ENCODE measurements at places on chromosomes 7 and 10.

- DNase-seq = no peak
Observed at GRCh38 chr10:85926986-85927385, 439.6 kb downstream of the GRID1 start.

GRCh38 chr10:109978481-109978880 lies 29.3 kb upstream of the ADD3 start:
- DNase-seq = peak; percentile 32

DNA sequence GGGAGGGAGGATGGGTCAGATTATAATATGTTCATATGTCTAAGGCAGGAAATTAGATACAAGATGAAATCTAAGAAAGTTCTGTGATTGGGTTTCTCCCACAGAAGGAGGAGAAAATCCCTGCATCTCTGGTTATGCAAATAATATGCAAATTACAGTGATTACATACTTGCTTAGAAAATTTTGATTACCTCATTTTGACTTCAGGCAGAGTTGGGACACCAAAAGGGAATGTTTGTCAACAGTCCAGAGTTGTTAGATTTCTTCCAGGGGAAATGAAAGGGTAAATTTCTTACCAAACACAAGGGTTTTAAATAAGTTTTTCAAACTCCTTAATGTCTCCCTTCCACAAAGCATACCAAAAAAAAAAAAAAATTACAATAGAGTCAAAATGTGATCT lies 101.4 kb upstream of the STEAP1B start:
- DNase-seq = no peak

- no peak for DNase-seq
Observed at GRCh38 chr10:77256346-77256745, 381.3 kb downstream of the KCNMA1 start.

GRCh38 chr10:49540056-49540797 lies 1.3 kb upstream of the ERCC6 start:
- no peak for DNase-seq

GRCh38 chr7:47405286-47405904 lies 176.5 kb downstream of the TNS3 start:
- no peak for DNase-seq

- DNase-seq = no peak
Observed at GRCh38 chr7:112596260-112596659, 115.5 kb downstream of the LSMEM1 start.

DNA sequence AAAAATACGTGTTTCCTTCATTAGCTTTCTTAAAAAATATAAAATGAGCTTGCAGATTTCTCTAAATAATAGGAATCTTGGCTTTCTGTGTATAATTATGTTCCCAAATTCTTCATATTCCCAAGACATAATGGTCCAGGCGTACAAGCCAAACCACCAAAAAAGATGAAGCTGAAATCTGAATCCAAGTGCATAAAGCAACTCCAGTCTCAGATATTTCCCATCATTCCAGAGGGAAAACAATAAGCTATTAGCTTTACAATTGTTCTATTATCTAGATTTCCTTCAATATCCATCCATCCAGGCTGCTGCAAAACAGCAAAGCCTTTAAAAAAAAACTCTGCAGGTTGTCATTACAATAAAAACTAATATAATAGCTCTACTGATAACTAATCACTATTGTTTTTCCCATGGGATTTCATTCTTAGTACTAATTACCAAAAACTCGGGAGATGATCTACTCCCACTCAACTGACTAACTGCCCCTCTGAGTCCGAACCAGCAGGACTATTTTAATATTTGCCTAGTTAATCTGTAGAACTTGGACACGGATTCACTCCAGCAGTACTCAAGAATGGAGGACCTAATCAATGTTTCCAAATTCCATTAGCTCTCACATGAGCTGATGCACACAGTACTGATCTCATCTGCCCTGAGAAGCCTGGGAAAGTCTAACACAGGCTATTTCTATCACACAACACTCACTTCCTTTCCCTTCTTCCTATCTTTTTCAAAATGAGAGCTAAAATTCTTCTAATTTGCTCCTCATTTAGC lies 108.9 kb upstream of the ASAH2 start:
- DNase-seq = no peak

DNA sequence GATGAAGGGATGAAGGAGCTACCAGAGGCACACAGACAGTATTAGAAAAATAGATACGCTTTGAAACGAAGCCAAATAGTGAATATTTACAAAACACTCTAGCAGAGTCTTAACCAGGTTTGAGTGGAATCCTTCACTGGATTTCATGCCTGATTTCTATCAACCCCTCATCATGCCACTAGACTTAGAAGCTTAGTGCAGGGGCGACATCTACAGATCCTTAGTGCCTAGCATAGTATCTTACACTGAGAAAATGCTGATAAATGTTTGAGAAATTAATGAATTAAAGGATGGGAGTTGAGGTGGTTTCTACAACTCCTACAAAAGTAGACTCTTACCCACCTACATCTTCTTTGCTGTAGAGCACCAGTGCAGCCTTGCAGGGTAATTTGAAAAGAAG lies 54.7 kb upstream of the CCNJ start:
- no peak for DNase-seq

DNA sequence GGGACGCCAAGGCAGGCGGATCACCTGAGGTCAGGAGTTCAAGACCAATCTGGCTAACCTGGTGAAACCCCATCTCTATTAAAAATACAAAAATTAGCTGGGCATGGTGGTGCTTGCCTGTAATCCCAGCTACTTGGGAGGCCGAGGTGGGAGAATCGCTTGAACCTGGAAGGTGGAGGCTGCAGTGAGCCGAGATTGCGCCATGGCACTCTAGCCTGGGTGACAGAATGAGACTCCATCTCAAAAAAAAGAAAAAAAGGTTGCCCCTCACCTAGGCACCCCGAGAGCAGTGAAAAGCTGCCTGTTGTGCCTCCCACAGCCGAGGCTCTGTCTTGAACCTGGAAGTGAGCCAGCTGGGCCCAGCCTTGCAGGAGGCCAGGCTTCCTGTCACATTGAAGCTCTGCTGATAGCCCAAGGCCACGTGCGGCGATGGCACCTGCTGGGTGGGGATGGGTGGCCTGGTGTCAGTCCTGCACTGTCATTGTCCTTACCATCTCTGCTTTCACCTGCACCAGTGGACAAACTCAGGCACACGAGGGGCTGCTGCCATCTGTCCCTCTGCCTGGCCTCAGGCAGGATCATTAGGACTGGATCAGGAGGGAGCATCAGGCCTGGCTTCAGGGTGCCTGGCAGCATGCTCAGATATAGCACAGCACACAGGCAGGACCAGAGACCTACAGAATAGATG lies 37.8 kb downstream of the DNAJB12 start:
- no peak for DNase-seq

GRCh38 chr10:88482220-88482619 lies 100.9 kb downstream of the RNLS start:
- DNase-seq = no peak

DNA sequence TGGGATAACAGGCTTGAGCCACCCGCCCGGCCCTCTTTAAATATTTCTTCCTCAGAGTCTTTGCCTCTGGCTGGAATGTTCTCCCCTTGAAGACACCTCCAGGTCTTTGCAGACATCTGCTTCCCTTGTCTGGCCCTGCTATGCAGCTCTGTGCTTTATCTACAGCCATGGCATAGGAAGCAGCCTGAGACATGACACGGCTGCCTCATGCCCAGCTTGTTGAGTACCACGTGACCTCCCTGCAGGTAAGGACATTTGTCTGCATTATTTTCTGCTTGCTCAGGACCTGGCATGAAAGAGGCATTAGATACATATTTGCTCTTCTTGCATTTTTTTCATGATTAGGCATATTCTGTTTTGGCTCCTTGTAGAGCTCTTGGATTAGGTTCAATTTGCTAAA lies 113.8 kb upstream of the KLF6 start:
- DNase-seq = no peak

DNA sequence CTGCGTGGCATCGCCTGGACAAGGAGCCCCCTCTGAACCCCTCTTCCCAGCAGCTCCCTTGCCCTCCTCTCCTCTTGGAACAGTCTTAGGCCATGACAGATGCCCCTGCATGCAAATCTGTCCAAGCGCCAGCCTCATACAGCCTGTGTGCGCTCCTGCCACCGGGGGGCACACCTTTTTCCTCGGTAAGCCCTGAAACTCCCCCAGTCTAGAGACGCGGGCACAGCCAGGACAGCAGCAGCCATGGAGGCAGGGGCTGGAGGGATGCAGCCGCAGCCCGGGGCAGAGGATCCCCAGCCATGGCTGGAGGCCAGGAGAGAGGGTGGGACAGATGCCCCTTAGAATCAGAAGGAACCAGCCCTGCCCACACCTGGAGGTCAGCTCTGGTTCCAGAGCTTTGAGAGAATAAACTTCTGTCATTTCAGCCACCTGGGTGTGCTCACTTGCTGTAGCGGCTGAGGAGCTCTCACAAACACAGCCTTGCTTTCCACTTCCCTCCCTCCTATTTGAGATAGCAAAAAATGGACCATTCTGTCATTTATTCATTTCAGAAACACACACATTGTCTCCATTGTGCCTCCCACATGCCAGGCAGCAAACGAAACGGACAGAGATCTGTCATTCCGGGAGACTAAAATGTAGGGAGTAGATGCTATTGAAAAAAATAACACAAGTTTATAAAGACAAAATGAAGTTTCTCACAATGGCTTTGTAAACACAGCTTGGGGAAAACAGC lies 241.5 kb downstream of the WDR37 start:
- no peak for DNase-seq

DNA sequence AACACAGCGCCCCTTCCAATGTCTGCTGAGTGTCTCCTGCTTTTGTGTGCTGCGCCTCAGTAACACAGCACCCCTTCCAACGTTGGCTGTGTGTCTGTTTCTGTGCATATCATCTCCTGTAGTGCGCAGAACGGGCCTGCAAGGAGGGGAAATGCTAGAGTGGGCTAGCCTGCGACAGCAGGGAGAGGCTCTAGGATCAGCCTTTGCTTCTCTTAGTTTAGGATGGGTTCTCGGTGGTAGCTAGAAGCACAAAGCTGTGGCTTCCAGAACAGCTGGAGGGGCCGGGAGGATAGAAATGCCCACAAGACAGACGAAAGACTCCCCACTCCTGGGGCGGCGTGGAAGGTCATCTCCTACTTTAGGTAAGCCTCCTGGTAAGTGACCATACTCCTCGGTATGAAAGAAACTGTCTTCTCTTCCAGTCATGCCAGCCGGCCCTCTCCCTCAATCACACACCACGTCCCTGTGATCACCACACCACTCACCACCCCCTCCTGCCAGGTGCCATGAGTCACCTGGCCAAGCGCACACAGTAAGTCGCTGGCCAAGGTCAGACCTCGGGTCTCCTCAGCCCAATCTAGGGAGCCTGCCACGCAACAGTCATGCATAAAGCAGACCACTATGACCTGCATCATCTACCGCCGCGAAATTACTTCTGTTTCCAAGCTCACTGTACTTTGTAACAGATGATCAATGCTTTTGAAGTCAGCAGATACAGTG lies 4.8 kb downstream of the PITRM1 start:
- no peak for DNase-seq

DNA sequence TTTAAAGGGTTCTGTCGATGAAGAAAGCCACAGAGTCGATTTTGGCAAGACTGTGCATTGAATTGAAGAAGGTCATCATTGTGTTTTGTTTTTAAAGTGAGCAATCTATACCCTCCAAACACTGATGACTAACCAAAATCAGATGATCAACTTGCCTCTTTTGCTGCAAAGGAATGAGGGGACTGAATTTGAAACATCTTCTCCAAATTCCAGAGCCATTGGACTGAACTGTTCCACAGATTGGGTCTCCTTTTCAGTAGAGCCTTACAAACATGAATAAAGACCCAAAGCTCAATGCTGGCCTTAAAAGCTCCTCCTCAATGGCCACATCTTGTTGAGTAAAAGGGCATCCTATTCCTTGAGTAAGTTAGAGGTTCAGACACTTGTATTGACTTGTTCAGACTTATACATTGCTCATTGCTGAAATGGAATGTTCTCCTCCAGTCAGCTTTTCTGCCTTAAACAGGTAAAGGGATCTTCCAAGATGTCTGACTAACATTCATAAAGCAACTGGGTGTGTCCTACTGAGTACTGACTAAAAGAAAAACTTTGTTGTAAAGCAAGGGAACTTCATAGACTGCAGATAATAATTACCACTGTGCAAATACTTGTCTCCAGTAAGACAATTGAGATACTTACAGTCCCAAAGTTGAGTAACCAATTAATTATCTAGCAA lies 630.6 kb downstream of the KCNMA1 start:
- no peak for DNase-seq

DNA sequence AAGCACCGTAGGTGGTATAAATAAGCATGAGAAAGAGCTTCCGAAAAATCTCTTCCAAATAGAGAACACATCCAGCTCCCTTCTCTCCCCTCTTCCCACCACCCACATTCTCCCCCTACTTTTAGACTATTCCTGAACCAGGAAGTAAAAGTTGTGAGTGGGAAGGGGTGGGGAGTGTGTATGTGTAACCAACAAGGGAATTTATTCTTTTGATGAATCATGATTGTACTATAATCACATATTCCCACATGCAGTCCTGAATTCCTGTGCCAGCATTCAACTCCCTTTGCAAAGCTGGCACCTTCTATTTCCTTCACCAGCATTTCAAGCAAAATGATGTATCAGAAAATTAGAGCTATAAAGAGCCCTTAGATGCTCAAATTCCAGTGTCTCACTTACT lies 230.6 kb upstream of the CHRM2 start:
- no peak for DNase-seq

- DNase-seq = no peak
Observed at GRCh38 chr10:22454634-22455033, 109.3 kb downstream of the SPAG6 start.

DNA sequence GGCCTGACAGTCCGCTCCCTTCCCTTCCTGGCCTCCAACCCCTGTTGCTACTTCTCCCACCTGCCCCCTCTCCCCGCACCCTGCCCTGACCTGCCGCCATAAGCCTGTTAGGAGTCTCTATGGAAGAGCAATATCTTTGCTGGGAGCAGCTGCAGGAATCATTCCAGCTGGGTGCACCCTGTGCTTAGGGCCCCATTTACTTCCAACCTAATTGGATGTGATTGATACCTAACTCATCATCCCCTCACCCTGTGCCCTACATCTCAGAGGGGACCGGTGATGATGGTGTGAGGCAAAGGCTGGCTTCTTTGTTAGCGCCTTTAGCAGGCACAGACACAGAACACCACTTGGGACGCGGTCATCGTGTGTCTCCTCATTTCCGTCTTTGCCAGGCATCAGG lies 80.0 kb upstream of the FAM180A start:
- no peak for DNase-seq

- no peak for DNase-seq
Observed at GRCh38 chr7:141433698-141434097, 117.5 kb upstream of the AGK start.

GRCh38 chr10:88115968-88116367 lies 252.5 kb downstream of the PTEN start:
- no peak for DNase-seq

GRCh38 chr10:1047937-1048336 lies 982 bp downstream of the IDI1 start:
- DNase-seq = no peak

- DNase-seq = no peak
Observed at GRCh38 chr10:128522551-128523308, 396.5 kb upstream of the MKI67 start.

- DNase-seq = no peak
Observed at GRCh38 chr7:36303202-36304098, 86.2 kb upstream of the ANLN start.

- DNase-seq = no peak
Observed at GRCh38 chr7:19537942-19538401, 170.9 kb downstream of the POLR1F start.

Data from stimulated activated CD8-positive, alpha-beta memory T cell treated with anti-CD3 and anti-CD28 coated beads, Interleukin-4, amount 100 ng/mL, for 1 hour (primary cell).